Esophagus squamous epithelium (tissue), 5 donors: ENCODE measurements at places on chromosomes 1 and 21. TPM values are rescaled to one million over a fixed set of nuclear protein-coding genes. Genes with fewer than 3 reads are reported as not detected.

FCER1G gene
- 1.6 TPM for total RNA-seq

DNA sequence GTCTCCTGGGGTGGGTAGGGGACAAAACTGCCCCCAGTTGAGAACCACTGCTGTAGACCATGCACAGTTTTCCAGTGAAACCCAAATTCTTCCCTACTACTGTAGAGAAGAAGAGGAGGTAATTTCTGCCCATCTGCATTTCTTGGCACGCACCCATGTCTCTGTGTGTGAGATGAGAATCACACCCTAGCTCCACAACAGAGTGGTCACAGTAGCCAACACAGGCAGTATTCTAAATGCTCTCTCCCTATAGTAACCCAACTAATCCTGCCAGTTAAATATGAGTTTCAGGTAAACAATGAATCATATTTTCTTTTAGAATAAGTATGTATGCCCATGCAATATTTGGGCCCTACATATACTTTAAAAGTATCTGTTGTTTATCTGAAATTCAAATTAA lies 1.2 kb upstream of the CAPN2 start:
- H3K27me3 ChIP-seq = no peaks in the 10 kb centered on the region
- H3K27ac ChIP-seq = no peak overlapping the region
- no peak for DNase-seq
- peaks cover 52% of the 10 kb centered on the region for H3K4me1 ChIP-seq
- H3K36me3 ChIP-seq = peaks cover 2% of the 10 kb centered on the region
- H3K4me3 ChIP-seq = no peak overlapping the region

DNA sequence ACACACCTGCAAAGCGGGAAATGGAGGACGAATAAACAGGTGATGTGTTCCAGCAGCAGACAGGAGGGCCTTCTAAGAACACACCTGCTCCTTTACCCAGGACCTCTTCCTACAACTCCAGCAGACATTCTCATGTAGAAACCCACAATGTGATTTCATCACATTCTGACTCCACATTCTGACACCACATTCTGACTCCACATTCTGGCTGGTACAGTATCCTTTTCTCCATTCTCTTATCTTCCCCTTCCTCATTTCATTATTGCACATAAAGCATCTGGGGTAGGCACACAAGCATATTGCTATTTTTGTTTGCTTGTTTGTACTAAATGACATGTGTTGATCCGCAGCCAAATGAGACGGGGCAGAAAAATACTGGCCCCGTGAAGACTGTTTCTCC lies 3.6 kb upstream of the ZNF124 start:
- H3K4me1 ChIP-seq = no peaks in the 10 kb centered on the region
- H3K27ac ChIP-seq = no peak overlapping the region
- no peaks in the 10 kb centered on the region for H3K27me3 ChIP-seq
- H3K36me3 ChIP-seq = no peaks in the 10 kb centered on the region

DNA sequence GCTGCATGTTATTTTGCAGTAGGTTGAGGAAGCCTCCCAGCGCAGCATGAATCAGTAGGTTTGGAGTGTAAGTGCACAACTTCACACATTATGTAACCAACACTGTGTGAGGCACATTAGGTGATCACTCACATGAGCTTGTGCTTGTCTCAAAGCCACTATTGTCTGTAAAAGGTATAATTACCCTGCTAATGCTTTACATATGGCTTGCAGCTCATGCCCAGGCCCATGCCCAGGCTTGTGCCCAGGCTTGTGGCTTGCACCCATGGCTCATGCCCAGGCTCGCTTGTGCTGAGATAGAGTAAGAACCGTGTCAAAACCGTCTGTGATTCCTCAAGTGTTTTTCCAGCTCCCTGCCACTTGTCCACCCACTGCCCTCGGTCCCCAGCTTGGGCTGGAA lies 596.3 kb downstream of the LTN1 start:
- no peaks in the 10 kb centered on the region for H3K36me3 ChIP-seq
- no peak overlapping the region for H3K4me3 ChIP-seq
- no peaks in the 10 kb centered on the region for H3K27me3 ChIP-seq
- H3K27ac ChIP-seq = no peak overlapping the region

GRCh38 chr1:53183095-53183990 lies 13.3 kb upstream of the CPT2 start:
- no peaks in the 10 kb centered on the region for H3K4me1 ChIP-seq
- no peaks in the 10 kb centered on the region for H3K36me3 ChIP-seq
- no peak overlapping the region for H3K4me3 ChIP-seq
- H3K27ac ChIP-seq = peak overlapping the region; percentile 8
- DNase-seq = no peak

- H3K27ac ChIP-seq = no peak overlapping the region
- DNase-seq = no peak
- no peak overlapping the region for H3K4me3 ChIP-seq
- H3K36me3 ChIP-seq = no peaks in the 10 kb centered on the region
Measured at GRCh38 chr1:73167009-73167657, 884.8 kb upstream of the NEGR1 start.

GRCh38 chr1:25695771-25696311 lies 79.2 kb downstream of the MAN1C1 start:
- H3K4me3 ChIP-seq = peak overlapping the region; percentile 22
- H3K4me1 ChIP-seq = peaks cover 68% of the 10 kb centered on the region
- peak overlapping the region; percentile 88 for H3K27ac ChIP-seq
- no peak for DNase-seq
- no peaks in the 10 kb centered on the region for H3K27me3 ChIP-seq

DNA sequence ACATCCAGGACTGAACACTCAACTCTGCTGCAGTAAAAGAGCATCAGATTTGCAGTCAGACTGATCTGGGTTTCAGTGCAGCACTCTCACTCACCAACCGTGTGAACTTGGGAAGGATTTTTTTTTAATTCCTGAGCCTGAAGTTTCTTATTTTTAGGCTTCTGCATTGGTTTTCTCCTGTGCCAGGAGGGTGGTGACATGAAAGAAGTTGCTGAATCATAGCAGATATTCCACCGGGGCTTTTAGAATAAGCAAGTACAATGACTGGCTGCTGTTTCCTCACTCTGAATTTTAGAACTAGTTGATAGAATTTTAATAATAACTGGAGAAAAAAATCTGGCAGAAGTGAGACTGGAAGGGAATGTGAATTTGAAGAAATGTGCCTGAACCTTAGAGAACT lies 11.6 kb downstream of the ADAM30 start:
- H3K36me3 ChIP-seq = no peaks in the 10 kb centered on the region
- no peak for DNase-seq
- H3K4me3 ChIP-seq = no peak overlapping the region

GRCh38 chr21:29194342-29194741 lies 63.9 kb downstream of the MAP3K7CL start:
- no peak overlapping the region for H3K4me3 ChIP-seq
- H3K27me3 ChIP-seq = no peaks in the 10 kb centered on the region
- DNase-seq = no peak
- no peak overlapping the region for H3K27ac ChIP-seq
- peaks cover 13% of the 10 kb centered on the region for H3K4me1 ChIP-seq

- no peaks in the 10 kb centered on the region for H3K4me1 ChIP-seq
- DNase-seq = no peak
- H3K36me3 ChIP-seq = no peaks in the 10 kb centered on the region
Measured at GRCh38 chr21:18138507-18138906, 106.1 kb upstream of the CHODL start.

DNA sequence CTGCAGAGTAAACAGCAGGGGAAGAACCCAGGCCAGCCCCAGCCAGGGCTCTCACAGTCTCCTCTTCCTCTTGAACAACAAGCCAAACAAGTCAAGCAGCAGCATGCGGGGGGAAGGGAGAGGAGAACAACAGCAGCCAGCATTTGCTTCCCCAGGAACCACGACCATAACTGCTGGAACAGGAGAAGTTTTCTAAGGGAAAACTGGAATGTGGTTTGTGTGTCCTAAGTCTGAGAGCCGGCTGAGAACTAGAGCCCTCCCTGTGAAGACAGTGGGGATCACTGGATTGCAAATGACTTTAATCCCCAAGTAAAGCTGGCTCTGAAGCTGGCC lies 48.2 kb downstream of the COQ8A start:
- peaks cover 4% of the 10 kb centered on the region for H3K4me1 ChIP-seq
- H3K27me3 ChIP-seq = no peaks in the 10 kb centered on the region
- H3K36me3 ChIP-seq = no peaks in the 10 kb centered on the region

HFM1 gene
- total RNA-seq = 0.09 TPM

DTL gene
- 9.2 TPM for total RNA-seq

DNA sequence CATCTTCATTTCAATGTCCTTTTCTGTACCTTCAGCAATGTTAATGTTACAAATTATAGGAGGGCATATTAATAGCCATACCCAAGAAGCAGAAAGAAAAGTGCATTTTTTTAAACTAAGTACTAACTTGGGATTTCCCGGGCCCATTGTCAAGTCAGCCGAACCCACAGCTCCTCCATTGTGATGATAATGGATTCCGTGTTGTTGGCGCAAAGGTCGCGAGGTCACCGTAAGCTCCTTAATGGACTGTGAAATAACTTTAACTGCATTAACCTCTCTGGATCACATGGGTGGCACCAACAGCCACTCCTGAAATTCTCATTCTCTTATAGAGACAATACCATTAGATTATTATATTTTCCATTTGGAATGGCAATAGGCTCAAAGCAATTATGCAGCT lies 250.6 kb upstream of the RRP15 start:
- H3K36me3 ChIP-seq = no peaks in the 10 kb centered on the region
- H3K4me3 ChIP-seq = no peak overlapping the region
- no peaks in the 10 kb centered on the region for H3K27me3 ChIP-seq
- H3K4me1 ChIP-seq = no peaks in the 10 kb centered on the region

GRCh38 chr1:199859491-199859933 lies 168.0 kb upstream of the NR5A2 start:
- no peak overlapping the region for H3K4me3 ChIP-seq
- H3K4me1 ChIP-seq = no peaks in the 10 kb centered on the region
- H3K27ac ChIP-seq = no peak overlapping the region
- no peak for DNase-seq

DNA sequence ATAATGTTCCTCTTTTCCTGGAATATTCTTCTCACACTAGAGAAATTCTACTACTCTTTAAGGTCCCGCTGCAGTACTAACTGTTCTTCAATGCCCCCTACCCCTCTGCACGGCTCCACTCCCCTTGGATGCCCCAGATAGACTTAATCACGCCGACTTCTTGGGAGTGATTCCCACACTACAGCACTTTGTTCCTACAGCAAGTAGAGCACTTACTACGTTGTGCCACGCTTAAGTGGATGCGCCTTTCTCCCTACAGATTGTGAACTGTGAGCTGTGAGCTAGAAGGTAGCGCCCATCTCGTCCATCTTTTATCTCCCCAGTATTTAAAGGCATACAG lies 2.2 kb downstream of the ZNF436 start:
- peak overlapping the region; percentile 99 for H3K27ac ChIP-seq
- H3K4me3 ChIP-seq = peak overlapping the region; percentile 94
- peaks cover 60% of the 10 kb centered on the region for H3K4me1 ChIP-seq
- peaks cover 17% of the 10 kb centered on the region for H3K36me3 ChIP-seq

PTPRU gene
- 5.8 TPM for total RNA-seq

GRCh38 chr1:4483021-4483625 lies 171.3 kb upstream of the AJAP1 start:
- H3K27me3 ChIP-seq = no peaks in the 10 kb centered on the region
- no peak overlapping the region for H3K27ac ChIP-seq
- H3K4me3 ChIP-seq = no peak overlapping the region

TRIM58 gene
- total RNA-seq = 0.19 TPM

DNA sequence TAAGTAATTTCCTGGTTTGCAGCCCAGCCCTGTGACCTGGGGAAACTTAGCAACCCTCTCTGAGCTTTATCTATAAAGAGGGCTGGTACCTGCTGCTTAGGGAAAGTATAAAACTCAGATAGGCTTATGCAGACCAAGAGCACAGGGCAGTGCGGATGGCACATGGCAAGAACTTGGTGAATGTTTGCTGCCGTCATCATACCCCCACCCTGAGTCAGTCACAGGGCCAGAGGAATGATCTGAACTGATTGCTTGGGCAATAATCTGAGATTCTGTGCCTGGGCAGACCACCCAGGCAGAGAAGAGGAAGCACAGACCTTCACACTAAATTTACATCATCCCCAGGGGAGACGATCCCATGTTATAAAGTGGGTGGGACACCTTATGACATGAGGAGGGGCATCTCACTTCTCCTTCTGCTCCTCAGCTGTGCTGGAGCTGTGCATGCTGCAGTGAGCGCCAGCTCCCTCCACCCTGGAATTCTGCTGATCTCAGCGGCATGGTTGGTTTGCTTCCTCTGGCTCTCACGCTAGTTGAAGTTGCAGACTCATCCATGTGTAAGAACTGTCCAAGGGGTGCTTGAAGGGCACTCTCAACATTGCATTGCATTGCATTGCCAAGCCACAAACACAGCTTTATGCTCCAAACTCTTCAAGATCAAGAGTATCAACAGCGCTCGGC lies 197.1 kb downstream of the AJAP1 start:
- no peaks in the 10 kb centered on the region for H3K27me3 ChIP-seq
- H3K27ac ChIP-seq = no peak overlapping the region
- peaks cover 5% of the 10 kb centered on the region for H3K4me1 ChIP-seq
- no peak overlapping the region for H3K4me3 ChIP-seq
- DNase-seq = no peak

DNA sequence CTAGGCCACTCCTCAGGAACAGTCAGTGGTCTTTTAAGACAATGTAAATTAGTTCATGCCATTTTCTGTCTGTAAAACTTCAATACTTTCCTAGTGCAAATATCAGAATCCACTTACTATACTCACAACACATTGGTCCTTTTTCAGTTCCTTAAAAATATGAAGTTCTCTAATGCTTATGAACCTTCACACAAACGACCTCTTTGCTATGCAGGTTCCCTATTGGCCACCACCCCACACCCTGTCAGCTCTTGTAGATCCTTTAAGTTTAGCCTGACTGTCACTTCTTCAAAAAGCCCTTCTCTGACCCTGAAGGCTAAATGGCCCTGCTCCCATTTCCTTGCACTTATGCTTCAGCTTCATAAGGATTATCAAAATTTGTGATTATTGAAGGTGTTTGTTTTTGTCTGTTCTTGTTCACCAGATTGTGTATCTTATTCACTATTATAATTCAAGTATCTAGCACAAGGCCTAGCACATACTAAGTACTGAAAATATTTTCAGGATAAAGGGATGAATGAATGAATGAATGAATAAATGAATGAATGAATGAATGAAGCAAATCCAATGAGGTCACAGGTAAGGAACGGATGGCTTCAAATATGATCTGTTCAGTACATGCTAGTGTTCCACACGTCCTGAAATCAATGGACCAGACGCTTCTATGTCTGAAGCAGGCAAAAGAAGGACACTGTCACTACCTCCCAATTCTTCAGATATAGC lies 373.9 kb downstream of the VAV3 start:
- no peaks in the 10 kb centered on the region for H3K27me3 ChIP-seq
- H3K27ac ChIP-seq = no peak overlapping the region
- H3K36me3 ChIP-seq = no peaks in the 10 kb centered on the region
- H3K4me3 ChIP-seq = no peak overlapping the region
- H3K4me1 ChIP-seq = no peaks in the 10 kb centered on the region

DNA sequence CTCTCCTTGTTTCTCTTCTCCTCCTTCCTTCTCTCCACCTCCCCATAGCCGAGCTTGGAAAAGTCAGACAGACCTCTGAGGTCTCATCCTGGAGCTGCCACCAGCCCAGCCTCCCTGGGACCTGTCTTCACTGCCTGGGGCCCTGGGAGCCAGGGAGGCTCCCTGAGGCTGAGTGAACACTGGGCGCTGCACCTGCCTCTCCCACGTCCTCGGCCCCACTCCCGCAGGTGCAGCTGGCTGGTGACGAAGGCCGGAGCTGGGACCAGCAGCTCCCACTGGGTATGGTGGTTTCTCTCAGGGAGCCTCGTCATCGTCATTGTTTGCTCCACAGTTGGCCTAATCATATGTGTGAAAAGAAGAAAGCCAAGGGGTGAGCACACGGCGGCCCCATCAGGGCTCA lies 5.3 kb downstream of the TNFRSF14 start:
- no peak overlapping the region for H3K27ac ChIP-seq
- peaks cover 34% of the 10 kb centered on the region for H3K4me1 ChIP-seq
- peaks cover 59% of the 10 kb centered on the region for H3K36me3 ChIP-seq
- H3K27me3 ChIP-seq = no peaks in the 10 kb centered on the region
- no peak for DNase-seq

GRCh38 chr1:70431317-70431716 lies 20.2 kb downstream of the CTH start:
- H3K4me3 ChIP-seq = no peak overlapping the region
- no peak for DNase-seq
- peaks cover 42% of the 10 kb centered on the region for H3K36me3 ChIP-seq
- no peaks in the 10 kb centered on the region for H3K4me1 ChIP-seq
- H3K27ac ChIP-seq = no peak overlapping the region
